ENCODE measurements at places on chromosomes 7 and 10.

DNA sequence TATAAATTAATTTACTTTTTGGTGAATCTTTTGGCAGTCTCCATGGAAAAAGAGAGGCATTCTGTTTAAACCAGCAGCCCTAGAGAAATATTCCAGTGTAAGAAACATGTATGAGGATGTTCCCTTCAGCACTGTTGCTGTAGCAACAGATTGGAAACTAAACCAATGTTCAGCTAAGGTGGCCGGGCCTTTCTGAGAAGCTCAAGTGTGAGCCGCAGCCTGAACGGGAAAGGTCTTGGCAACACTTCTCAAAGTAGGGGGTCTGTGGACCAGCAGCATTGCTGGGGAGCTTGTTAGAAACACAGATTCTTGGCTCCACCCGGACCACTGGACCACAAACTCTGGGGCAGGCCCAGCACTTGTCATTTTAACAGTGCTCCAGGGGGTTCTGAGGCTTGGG is 36.2 kb downstream of the RAMP3 start:
- DNase-seq = no peak

- DNase-seq = no peak
Measured at GRCh38 chr10:2173327-2173726, 436.0 kb upstream of the ADARB2 start.

DNA sequence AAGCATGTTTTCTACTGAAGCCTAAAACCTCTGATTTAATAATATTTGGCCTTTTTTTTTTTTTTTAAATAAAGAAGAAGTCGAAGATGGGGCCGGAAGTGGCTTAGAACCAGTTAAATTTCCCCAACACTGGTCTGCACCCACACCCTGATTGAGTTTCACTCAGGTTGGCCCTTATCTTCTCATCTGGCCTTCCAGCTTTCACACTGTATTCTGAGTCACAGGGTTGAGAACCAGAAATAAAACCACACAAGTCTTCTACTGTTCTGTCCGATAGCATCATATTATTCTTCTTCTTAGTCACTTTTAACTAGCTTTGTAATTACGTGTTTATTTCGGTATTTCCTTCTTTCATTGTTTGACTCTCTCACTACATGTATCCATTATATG is 9.9 kb downstream of the ZNF365 start:
- peak; percentile 82 for DNase-seq

GRCh38 chr7:131365838-131366237 is 38.2 kb downstream of the MKLN1 start:
- DNase-seq = peak; percentile 19

GRCh38 chr10:9656386-9656785 is 1361.3 kb upstream of the CELF2 start:
- no peak for DNase-seq

- no peak for DNase-seq
Measured at GRCh38 chr7:3008386-3008785, 35.3 kb downstream of the CARD11 start.

DNA sequence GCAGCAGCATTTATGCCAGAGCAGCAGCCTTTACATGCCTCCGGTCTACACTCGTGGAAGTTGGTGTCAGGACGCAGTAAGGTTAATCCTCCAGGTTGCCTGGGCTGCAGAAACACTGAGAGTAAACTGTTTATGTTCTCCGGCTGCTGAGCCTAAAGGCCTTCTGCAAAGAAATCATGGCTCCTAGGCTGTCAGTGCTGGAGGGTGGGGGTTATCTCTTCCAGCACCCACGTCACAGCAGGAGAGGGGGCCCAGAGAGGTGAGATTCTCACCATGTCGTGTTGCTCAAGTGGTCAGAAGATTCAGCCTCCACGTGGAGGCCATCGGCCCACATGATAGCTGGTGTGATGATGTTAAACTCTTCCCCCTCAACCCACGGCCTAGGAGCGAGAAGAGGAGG is 41.2 kb downstream of the COL13A1 start:
- DNase-seq = no peak

DNA sequence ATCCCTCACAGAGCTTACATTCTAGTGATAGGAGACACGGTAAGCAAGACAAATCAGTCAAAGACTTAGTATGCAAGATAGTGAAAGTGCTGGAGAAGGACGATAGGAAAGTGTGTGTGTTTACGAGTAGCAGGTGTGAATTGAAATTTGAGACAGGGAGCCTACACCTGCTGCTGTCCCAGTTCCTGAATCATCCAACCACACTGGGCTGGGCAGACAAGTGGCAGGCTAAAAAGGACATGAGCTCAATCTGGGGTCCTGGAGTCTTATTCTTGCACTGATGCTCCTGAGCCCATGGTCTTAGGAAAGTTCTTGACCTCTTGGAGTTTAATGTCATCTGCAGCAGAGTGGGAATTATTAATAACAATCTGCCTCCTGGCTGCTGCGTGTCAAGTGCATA is 16.2 kb downstream of the RBP3 start:
- DNase-seq = no peak

DNA sequence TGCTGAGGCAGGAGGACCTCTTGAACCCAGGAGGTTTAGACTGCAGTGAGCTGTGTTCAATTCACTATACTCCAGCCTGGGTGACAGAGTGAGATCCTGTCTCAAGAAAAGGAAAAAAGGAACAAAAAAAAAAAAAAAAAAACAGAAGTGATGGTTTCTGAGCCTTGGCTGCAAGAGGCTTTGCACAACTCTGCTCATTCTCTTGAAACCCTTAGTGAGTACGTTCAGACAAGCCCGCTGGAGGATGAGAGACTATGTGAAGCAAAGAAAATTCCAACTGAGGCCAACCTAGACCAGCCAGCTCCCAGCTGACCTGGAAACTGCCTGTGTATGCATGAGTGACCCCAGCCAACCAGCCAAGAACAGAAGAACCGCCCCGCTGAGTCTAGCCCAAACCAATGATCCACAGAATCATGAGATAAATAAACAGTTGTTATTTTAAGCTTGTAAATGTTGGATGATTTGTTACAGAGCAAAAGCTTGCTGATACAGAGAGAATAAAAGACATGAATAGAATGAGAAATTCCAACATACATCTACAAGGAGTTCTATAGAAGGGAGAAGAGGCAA is 50.6 kb upstream of the FZD9 start:
- no peak for DNase-seq

GRCh38 chr10:132455986-132456847 is 59.2 kb downstream of the PWWP2B start:
- DNase-seq = no peak

DNA sequence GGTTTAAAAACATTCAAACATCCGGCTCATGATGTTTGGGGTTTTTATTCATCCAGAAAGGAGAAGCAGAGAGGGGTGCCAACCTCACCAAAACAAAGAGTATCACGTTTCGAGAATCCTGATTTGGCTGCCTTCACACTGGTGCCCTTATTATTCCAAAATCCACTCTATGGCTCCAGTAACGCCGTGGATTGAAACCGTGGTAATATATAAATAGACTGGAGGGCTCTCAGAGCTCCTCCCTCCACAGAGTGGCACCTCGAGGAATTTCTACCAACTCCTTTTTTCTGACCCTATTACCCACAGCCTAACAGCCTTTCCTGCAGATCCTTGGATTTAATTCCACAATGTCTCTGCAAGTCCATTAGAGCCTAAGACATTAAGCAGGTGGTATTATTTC is 353.6 kb downstream of the CRPPA start:
- no peak for DNase-seq

GRCh38 chr10:18216482-18216881 is 76.3 kb downstream of the CACNB2 start:
- DNase-seq = no peak

GRCh38 chr10:128322950-128323349 is 196.7 kb upstream of the MKI67 start:
- no peak for DNase-seq

- no peak for DNase-seq
Measured at GRCh38 chr7:123768493-123768892, 19.7 kb upstream of the WASL start.

GRCh38 chr7:50085344-50085743 is 7.7 kb downstream of the ZPBP start:
- DNase-seq = no peak

DNA sequence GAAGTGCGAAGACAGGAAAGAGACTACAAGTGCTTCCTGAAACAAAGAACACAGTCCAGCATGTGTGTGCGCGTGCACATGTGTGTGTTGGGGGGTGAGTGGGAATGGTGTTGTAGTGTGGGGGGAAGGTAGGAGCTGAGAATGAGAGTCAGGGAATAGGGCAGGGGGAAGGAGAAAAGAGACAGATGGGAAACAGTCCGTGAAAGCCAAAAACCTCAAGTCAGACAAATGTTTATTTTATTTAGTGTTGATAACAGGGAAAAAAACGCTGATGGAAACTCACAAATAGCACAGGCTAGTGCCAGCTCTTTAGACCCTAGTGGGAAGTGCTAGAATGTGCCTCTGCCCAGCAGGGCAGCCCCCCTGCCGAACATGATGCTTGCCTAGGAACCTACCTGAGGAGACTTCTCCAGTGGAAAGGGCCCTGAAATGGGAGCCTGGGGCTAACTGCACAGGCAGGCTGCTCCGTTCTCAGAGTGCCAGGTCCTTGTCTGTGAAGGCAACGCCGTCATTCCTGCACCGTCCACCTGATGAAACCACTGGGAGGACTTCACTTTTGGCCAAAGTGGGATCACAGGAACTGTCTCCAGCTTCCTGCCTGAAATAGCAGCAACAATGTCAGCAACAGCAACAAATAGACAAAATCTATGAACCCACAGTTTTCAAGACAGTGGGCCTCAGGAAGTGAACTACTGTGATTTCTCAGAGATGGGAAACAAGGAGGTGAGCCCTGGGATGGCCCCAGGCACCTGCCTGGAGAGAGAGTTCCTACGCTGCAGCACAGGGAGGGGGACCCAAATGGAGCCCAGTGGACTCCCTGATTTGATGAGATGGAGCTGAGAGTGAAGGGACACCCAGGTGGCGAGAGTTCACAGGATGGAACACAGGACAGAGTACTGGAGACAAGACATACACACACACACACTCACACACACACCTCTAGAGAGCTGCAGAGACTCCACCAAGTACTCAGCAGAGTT is 379.7 kb downstream of the RPS24 start:
- no peak for DNase-seq

DNA sequence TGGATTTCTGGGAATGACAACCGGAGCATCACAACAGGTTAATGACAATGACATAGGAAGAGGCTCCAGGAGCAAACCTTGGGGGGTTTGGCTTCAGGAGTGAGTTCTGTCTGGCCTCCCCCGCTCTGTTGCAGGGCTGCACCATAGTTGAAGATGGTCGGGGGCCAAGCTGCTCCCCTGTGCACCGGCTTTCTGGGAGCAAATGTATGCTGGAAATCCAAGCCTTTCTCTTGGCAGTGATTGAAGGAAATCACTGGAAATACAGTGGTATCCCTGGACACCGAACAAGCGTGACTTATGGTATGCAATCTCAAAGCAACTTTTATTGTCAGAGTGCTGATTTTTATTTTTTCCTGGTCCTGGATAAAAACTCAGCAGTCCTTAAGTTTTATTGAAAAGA is 251.9 kb upstream of the ZNF32 start:
- DNase-seq = no peak

GRCh38 chr7:153100691-153101237 is 341.2 kb downstream of the ACTR3B start:
- DNase-seq = no peak

DNA sequence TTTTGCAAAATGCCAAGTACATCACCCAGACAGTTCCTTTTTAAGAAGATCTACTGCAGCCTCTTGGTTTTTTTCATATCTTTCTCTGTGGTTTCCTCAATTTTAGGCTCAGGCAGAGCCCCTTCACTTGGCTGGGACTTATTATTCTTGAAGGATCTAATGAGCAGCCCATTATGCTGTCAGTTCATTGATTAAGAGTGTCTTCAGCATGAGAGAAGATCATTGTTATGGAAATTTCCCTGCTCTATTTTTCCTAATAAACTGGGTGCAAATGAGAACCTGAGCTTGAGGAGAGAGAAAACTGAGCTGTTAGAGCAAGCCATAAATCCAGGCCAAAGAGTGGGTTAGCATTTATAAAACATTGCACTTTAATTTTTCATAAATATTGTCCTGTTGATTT is 146.5 kb downstream of the SEC23IP start:
- DNase-seq = no peak

GRCh38 chr7:63233881-63234280 is 764.8 kb upstream of the ZNF722 start:
- DNase-seq = no peak

GRCh38 chr7:15459018-15459615 is 102.7 kb downstream of the AGMO start:
- no peak for DNase-seq

GRCh38 chr7:17599733-17600339 is 301.4 kb downstream of the AHR start:
- DNase-seq = no peak

- no peak for DNase-seq
Measured at GRCh38 chr10:31604096-31604495, 285.1 kb downstream of the ZEB1 start.

GRCh38 chr10:12252882-12253546 is 57.0 kb downstream of the CDC123 start:
- DNase-seq = no peak

DNA sequence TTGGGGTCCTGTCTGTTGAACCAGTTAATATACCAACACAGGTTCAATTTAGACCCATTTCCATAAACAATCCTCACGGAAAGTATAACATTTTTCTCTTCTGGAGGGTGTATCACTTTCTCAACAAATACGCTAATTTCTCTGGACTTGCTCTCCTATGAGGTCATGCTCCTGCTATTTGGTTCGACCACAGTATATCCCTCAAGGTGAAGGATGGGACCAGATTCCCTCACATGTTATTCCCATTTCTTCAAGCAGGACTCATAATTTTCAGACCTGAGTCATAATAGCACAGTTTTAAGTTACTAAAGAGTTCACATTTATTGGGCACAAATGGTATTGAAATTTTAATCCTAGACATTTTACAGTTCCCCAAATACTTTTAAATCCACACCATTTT is 57.2 kb downstream of the ADAM12 start:
- peak; percentile 14 for DNase-seq

DNA sequence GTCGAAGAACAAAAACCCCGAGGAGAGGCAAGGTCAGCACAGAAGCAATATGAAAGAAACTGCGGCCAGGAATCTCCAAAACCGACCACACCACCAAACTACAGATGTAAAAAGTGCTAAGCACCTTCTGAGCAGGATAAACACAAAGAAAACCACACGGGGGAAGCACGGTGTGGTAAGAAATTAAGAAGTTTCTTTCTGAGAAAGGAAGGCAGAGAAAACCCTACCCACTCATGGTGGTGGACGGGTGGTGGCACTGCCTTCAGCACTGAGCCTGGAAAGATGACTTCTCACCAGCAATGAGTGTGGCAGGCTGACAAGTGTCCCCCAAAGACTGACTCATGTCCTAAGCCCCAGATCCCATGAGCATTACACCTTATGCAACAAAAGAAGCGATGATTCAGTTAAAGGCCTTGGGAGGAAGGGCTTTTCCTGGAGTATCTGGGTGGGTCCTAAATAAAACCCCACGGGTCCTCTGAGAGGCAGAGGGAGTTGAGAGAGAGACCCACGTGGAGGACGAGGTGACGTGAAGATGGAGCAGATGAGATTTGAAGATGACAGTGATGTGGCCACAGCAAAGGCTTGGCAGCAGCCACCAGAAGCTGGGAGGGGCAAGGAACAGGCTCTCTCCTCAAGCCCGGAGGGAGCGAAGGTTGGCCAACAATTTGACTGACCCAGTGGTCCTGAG is 124.9 kb downstream of the DLG5 start:
- DNase-seq = peak; percentile 3

GRCh38 chr10:83542774-83543411 is 596.4 kb upstream of the GHITM start:
- no peak for DNase-seq
